ENCODE measurements at places on chromosomes 1 and 21. TPM values are rescaled to one million over a fixed set of nuclear protein-coding genes. Genes with fewer than 3 reads are reported as not detected.

EXTL1 gene
- total RNA-seq = not detected

ADAMTS5 gene
- 8.6 TPM for total RNA-seq

TMEM125 gene
- total RNA-seq = 19.7 TPM

GJB5 gene
- not detected for total RNA-seq

RGS18 gene
- not detected for total RNA-seq

PRPF38B gene
- 45.6 TPM for total RNA-seq

ACTL8 gene
- total RNA-seq = not detected

FCMR gene
- total RNA-seq = 51.6 TPM

REN gene
- total RNA-seq = not detected

OR2L8 gene
- total RNA-seq = not detected

SRGAP2C gene
- 8.7 TPM for total RNA-seq

RUNX1 gene
- total RNA-seq = 8.3 TPM

MROH9 gene
- total RNA-seq = not detected

PRDM16 gene
- total RNA-seq = not detected

BCAR3 gene
- total RNA-seq = 37.4 TPM

RNU1-1 gene
- total RNA-seq = under 0.01 TPM

CROCC gene
- total RNA-seq = 32.9 TPM

PRELP gene
- 26.9 TPM for total RNA-seq

CRTC2 gene
- total RNA-seq = 13.3 TPM

RCSD1 gene
- total RNA-seq = 25.6 TPM

NBPF6 gene
- not detected for total RNA-seq

NUDT17 gene
- 1.1 TPM for total RNA-seq

PLA2G2C gene
- 0.16 TPM for total RNA-seq

TSPEAR gene
- total RNA-seq = not detected

SPRR2B gene
- total RNA-seq = not detected

VAMP3 gene
- 81.1 TPM for total RNA-seq

FMOD gene
- total RNA-seq = 44.0 TPM

MED8 gene
- total RNA-seq = 16.5 TPM

FBLIM1 gene
- 411 TPM for total RNA-seq

ATP1A2 gene
- 18.6 TPM for total RNA-seq

ADORA3 gene
- total RNA-seq = not detected

ADORA1 gene
- total RNA-seq = 1.3 TPM

LHX8 gene
- not detected for total RNA-seq

PRKCZ gene
- 55.4 TPM for total RNA-seq

TNFRSF18 gene
- total RNA-seq = 3.3 TPM

CELSR2 gene
- total RNA-seq = 3.5 TPM

HSD3B2 gene
- total RNA-seq = 3.0 TPM

HMCN1 gene
- total RNA-seq = 1.1 TPM

SPATA46 gene
- not detected for total RNA-seq

LMOD1 gene
- total RNA-seq = 114 TPM

EFNA1 gene
- total RNA-seq = 49.9 TPM

AMPD1 gene
- total RNA-seq = not detected

TPTE gene
- total RNA-seq = not detected

PCBP3 gene
- 0.80 TPM for total RNA-seq

OLIG2 gene
- not detected for total RNA-seq

CFAP141 gene
- total RNA-seq = not detected

GNG4 gene
- total RNA-seq = 4.4 TPM

S100A3 gene
- not detected for total RNA-seq

HIVEP3 gene
- total RNA-seq = 3.7 TPM

RHBG gene
- total RNA-seq = not detected

PDC gene
- not detected for total RNA-seq
